Heart right ventricle (tissue), 16 donors: ENCODE measurements at places on chromosomes 4 and X. TPM values are rescaled to one million over a fixed set of nuclear protein-coding genes. Genes with fewer than 3 reads are reported as not detected.

Gene ZFP92
- 1.3 TPM for total RNA-seq

- no peak for DNase-seq
These were observed 1.1 kb downstream of the DCK start for GRCh38 chr4:70994387-70995099.

- DNase-seq = peak; percentile 92
These were observed 6.4 kb upstream of the MAGIX start for GRCh38 chrX:49155900-49156837.

GRCh38 chr4:51906167-51906958, 63.4 kb downstream of the DCUN1D4 start:
- DNase-seq = no peak

DNA sequence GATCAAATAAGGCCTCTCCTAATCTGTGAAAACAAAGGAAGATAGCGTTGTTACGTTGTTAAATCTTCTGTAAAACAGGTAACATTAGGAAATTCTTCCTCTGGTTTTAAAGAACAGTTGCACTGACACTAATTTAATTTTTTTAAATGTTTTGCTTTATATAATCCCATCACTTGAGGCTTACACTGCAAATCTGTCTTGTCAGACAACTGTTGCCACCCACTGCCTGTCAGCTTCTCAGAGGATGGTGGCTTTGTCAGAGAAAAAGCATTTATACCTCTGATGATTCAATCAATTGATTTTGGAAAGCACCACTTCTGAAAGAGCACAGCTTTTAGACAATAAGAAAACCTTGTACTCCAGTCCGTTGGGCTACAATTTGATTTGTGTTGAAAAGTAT, 799.1 kb downstream of the FSTL5 start:
- no peak for DNase-seq

GRCh38 chr4:47482326-47482725, 2.7 kb upstream of the ATP10D start:
- no peak for DNase-seq

- DNase-seq = no peak
These were observed 234.0 kb downstream of the OPHN1 start for GRCh38 chrX:68199062-68199848.

DNA sequence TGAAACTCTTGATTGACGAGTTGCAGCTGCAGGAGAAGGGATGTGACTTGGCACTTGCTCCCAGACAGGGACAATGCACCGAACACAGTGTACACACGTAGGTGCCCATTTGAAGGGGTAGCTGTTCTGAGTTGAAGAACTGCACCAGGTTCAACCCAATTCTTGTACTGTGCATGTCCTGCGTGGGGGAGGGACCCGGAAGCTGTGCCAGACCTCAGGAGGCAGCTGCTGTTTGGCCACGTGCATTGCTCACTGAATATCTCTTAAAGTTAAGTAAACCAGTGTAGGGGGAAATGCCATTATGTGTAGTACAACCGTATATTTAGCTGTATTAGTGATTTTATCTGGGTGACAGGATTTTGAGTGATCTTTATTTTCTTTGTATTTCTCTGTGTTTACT, 12.0 kb upstream of the RBBP7 start:
- DNase-seq = peak; percentile 5

Gene CXCL1
- 4.3 TPM for total RNA-seq

Gene TRAM1L1
- 0.90 TPM for total RNA-seq

DNA sequence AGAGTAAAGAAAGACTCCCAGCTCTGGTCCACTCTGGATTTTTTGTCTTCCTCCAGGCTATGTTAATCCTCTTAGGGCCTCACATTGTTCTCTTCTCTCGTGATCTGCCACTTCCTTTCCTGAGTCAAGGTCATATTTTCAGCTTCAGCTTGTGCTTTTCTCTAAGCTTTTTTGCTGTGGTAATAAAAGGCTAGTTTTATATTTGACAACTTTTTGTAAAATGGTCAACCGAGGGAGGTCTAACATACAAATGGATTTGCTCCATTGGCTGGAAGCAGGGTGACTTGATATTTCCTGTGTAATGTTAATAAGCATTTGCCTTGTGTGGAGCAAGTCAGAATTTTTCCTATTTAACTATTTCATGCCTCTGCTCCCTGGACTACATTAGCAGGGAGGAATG, 239.7 kb downstream of the RAB28 start:
- DNase-seq = no peak
